Occipital lobe (tissue), 3 donors: ENCODE measurements at places on chromosomes 5 and 9.
A peak's percentile ranks its signal among the peaks of the same experiment; 100 is the strongest.

DNA sequence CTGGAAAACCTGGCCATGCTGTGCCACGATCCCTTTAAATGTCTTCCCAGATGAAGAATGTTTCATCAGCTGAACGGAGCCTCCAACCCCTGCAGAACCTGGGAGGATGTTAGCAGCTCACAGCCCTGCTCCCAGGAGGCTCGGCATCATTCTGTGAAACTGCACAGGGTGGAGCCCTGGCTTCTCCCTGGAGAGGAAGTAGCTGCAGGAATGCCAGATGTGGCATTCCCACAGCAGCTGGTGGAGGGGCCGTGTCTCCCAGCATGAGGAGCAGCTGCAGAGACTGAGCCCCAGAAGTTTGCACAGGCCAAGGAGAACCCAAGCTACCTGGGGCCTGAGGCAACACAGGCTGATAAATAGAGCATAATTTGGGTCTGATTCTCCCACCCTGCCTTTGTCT, 165.8 kb upstream of the MAP3K1 start:
- DNase-seq: no peak

GRCh38 chr5:9515436-9515835, 30.4 kb downstream of the SEMA5A start:
- DNase-seq: no peak

DNA sequence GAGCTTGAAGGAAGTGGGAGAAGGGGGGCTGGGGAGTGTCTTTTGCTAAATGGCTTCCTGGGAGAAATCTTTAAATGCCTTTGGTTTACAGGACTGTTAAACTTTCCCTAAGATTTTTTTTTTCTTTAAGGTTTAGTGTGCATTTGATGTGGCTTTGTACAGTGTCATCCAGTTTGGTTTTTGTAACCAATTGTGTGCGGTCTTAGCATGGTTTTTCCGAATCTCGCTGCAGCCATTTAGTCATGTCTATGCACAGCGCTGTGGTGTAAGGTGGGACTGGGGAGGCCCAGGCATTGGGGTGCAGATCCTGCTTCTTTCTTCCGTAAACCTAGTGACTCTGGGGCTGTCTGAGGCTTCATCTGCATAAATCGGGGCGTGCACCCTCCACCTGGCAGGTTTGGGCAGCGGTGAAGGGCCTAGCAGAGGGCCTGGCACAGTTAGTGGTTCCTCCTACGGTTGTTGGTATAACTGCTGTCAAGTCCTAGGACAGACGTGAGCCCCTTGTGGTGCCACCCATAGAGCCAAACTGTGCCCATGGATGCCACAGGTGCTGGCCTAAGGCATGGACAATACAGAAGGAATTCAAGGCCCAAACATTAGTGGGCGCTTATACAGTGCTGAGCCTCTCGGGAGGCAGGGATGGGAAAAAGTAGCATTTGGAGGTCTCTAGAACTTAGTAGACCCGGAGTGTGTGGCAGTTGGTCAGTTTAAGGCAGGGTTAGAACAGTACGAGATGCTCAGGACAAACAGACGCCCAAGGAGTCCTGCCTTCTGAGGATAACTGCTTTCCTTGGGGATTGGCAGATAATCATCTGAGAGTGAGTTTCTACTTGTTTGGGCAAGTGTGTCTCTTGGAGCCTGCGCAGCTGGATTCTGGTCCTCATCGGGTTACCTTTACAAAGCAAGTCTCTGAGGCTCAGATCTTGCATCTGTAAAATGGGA, 1.5 kb downstream of the PRRC2B start:
- DNase-seq: no peak

DNA sequence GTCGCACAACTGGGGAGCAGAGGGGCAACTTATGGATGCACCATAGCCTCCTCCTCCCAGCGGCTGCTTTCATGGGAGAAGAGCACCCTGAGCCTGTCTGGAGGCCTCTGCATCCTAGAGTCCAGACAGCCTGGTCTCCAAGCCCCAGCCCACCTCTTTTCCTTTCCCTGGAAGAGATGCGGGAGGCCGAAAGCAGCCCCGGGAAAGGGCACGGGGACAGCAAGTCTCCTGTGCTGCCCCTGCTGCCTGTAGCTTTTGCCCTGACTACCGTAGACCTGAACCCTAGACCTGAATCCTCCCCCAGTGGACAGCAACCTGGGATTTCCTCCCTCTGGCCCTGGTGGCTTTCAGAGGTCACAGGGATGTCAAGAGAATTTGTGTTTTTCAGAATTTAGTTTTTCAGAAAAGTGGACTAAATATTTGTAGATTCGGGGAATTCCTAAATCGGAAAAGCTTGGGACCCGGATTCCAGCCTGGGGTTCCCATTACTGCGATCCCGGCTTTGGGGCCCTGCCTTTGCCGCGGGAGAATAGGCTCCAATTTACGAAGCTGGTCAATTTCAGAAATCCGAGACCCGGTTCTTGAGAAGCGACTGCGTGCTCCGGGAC, 4.3 kb upstream of the PITX1 start:
- no peak for DNase-seq

GRCh38 chr9:13485068-13485596, 205.6 kb upstream of the MPDZ start:
- DNase-seq: no peak

- DNase-seq: peak; percentile 31
Measured at GRCh38 chr9:32579706-32580331, 6.9 kb upstream of the NDUFB6 start.

DNA sequence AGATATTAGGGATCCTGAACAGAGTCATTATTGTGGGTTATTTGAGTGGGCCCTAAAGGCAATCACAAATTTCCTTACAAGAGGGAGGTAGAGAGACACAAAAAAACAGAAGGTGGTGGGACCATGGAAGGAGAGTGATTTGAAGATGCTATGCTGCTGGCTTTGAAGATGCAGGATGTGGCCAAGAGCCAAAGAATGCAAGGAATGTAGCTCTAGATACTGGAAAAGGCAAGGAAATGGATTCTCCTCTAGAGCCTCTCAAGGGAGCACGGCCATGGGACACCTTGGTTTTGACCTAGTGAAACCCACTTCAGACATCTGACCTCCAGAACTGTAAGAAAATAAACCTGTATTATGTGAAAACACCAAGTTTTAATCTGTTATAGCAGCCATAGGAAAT, 53.8 kb downstream of the TTC39B start:
- DNase-seq: no peak

- DNase-seq: no peak
Measured at GRCh38 chr9:98178874-98179850, 13.3 kb downstream of the CORO2A start.

- no peak for DNase-seq
Measured at GRCh38 chr5:170865622-170866021, 3.8 kb downstream of the RANBP17 start.

DNA sequence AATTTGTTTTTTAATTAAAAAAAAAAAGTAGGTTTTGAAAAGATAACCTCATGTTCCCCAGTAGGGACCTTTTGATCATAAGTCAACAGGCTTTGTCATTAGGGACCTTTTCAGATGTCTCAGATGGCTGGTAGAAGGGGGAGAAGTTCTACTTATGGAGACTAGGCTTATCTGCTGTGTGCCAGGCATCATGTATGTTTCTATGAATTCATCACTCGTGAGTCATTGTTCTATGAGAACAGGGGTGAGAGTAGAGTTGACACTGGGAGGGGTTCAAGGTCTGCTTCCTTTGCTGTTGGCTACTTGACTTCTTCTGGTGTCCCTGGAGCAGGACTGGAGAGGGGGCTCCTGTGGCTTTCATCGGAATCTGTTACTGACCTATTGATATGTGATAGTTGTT, 138.8 kb downstream of the KDM4C start:
- DNase-seq: no peak
